ENCODE measurements at places on chromosomes 2 and 18.

- no peak for DNase-seq
Observed at GRCh38 chr2:156784020-156784701, 348.0 kb downstream of the GPD2 start.

DNA sequence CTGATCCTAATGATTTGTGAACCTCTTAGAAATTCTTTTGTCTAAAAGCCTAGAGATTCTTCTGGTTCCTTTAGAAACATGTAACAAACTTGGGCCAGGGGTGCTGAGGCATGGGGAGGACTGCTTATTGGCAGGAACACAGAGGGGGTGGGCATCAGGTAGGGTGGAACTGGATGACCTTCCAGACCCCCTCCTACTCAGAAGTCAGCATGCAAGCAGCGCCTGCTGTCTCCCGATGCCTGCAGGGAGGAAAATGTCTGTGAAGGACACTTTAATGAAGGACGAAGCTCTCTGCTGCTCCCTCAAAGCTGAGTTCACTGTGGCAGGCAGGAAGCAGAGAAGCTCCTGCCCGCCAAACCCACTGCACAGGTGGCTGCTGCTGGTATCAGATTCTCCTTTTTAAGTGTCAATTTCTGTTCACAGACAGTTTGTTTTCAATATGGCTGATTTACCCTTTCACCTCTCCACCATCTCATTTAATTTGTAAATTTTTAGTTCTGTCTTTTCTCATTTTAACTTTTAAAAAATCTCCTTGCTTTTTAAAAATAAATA lies 19.4 kb downstream of the COA5 start:
- no peak for DNase-seq

DNA sequence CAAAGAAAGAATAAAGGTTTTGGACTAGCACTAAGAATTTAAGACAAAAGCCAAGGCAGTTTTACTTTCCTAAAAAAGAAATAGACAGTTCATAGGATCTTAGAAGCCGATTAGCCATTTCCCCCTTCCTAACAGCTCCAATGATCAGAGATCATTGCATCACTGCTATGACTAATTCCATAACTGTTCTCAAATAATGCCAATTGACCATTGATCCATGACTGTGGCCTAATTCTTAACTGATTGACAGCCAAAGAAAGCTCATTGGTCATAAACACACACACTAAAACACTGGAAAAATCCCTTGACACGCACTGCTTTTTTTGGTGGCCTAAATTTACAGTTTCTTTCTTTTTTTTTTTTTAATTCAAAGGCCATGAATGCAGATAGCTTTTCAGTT lies 345.0 kb upstream of the ACVR2A start:
- DNase-seq, result no peak

DNA sequence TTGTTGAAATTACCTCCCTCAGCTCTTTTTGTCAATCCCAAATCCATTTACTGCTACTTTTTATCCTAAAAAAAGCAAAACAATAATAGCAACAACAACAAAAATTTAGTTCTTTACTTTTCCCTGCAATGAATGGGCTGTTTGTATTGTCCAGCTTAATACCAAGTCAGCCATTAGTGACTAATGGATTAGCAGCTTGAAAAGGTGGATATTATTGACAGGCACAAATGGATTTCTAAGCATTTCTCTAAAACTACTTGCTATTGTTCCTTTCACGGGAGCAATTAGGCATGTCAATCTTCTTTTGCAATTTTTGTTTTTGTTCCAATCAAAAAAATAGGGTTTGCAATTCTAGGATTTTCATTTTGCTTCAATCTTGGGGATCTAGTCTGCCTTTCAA lies 32.1 kb upstream of the SPAG16 start:
- no peak for DNase-seq

GRCh38 chr2:102368461-102369109 lies 13.0 kb downstream of the IL18R1 start:
- DNase-seq, result no peak

DNA sequence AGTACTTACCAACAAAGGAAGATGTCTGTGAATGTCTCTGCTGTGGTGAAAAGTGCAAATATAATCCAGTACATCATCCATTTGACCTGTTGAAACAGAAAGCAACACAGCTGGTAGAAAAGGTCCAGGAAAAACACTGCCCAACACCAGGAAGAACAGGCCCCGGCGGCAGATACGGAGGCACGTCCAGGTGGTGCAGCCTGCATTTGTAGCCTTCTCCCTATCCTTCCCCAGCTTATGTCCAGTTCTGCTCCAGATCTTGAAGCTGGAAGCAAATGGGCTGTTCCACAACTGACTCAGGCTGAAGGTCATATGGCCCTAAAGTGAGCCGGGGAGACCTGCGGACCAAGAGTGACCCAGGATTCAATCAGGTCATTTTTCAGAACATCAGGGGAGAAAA lies 64.7 kb downstream of the MRPL35 start:
- no peak for DNase-seq

DNA sequence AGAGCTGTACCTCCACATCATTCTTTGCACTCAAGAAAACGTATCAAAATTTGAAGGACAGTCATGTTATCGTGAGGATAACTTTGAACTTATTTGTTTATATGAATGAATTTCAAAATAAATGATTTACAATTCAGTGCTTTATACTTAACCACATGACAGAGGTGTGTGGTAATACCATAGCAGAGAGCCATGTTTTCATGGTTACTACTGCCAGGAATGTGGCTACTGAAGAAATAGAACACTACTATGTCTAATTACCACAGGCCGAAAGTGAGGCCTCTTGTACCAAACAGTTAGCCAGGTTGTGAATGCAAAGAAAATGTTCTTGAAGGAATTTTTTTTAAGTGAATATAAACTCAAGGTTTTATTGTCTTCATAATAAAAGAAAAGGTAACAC lies 49.2 kb downstream of the AAK1 start:
- no peak for DNase-seq

GRCh38 chr2:118059919-118060478 lies 28.3 kb upstream of the INSIG2 start:
- DNase-seq, result no peak

- DNase-seq, result no peak
Observed at GRCh38 chr2:98453531-98453930, 8.9 kb downstream of the INPP4A start.

GRCh38 chr2:2320486-2321199 lies 10.4 kb downstream of the MYT1L start:
- no peak for DNase-seq

- DNase-seq, result no peak
Observed at GRCh38 chr2:235908826-235909225, 259.4 kb downstream of the GBX2 start.

- no peak for DNase-seq
Observed at GRCh38 chr2:11903085-11903606, 156.7 kb downstream of the LPIN1 start.

GRCh38 chr2:768451-768850 lies 91.2 kb upstream of the TMEM18 start:
- no peak for DNase-seq

- DNase-seq, result no peak
Observed at GRCh38 chr2:55519938-55520885, 694 bp downstream of the CFAP36 start.

DNA sequence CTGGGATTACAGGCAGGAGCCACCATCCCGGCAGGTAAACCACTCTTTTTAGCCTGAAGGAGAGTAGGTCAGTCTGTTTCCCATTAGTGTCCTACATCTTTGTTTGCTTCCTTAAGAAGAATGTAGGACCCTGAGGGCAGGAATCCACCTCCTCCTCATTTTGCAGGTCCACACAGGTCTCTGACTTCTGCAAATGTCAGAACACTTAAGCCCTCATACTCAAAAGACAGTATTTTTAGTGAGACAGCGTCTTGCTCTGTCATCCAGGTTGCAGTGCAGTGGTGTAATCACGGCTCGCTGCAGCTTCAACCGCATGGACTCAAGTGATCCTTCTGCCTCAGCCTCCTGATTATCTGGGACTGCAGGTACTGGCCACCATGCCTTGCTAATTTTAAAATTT lies 9.3 kb downstream of the PSTPIP2 start:
- DNase-seq, result no peak

DNA sequence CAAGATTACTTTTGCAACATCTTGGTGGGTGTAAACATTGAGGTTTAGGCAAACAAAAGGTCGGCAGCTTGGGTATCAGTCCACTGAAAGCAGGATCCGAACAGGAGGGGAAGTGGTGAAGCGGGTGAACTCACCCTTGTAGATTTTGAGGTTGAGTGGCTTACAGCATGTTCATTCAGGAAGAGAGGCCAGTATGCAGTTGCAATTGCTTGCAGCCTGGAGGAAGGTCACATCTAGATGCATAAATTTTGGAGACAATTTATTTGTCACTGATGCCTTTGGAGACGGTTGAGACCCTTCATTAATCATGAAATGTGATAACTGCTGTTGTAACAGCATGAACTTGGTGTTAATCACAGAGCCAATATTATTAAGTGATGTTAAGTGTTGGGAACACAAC lies 131.1 kb downstream of the LTBP1 start:
- DNase-seq, result no peak

DNA sequence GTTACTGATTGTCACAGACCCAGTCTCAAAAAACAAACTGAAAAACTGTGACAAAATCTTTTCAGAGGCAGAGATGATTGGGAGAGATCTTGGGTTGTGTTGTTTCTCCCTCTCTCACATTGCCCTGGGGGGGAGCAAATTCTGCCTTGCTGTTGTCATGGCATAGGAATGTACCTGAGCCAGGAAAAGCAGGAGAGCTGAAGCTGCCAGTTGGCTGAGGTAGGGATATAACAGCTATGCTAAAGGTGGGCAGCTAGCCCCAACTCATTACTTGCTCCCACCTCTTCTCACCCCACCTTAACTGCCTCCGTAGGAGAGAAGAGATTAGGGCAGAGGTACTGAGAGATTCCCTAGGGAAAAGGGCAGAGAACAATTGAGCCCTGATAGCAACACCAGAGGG lies 299.3 kb downstream of the OSR1 start:
- no peak for DNase-seq

- DNase-seq, result no peak
Observed at GRCh38 chr2:196290136-196290535, 118.8 kb upstream of the STK17B start.

DNA sequence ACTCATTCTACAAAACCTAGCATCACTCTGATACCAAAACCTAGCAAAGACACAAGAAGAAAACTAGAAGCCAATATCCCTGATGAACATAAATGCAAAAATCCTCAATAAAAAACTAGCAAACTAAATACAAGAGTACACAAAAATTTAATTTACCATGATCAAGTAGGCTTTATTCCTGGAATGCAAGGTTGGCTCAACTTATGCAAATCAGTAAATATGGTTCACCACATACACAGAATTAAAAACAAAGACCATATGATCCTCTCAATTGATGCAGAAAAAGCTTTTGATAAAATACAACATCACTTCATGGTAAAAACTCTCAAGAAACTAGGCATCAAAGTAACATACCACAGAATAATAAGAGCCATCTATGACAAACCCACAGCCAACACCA lies 188.3 kb downstream of the ETAA1 start:
- no peak for DNase-seq

GRCh38 chr2:171807831-171808393 lies 86.1 kb downstream of the SLC25A12 start:
- DNase-seq, result no peak

DNA sequence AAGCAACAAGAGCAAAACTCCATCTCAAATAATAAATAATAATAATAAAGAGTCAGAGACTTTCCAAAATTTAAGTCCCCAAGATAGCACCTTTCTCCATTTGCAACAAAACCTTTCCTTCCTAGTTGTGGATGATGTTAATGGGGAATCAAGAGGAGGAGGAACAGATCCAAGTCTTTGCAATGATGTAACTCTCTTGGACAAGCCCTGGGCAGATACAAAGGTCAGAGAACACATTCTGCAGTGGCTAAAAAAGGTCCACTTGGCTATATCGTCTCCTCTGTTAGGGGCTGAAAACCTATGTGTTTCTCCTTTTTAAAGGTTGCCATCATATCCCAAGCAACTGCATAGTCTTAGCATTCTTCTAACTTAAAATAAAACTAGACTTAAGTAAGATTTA lies 151.1 kb downstream of the TMEM163 start:
- DNase-seq, result no peak

- no peak for DNase-seq
Observed at GRCh38 chr2:101410746-101411145, 23.4 kb upstream of the CREG2 start.

DNA sequence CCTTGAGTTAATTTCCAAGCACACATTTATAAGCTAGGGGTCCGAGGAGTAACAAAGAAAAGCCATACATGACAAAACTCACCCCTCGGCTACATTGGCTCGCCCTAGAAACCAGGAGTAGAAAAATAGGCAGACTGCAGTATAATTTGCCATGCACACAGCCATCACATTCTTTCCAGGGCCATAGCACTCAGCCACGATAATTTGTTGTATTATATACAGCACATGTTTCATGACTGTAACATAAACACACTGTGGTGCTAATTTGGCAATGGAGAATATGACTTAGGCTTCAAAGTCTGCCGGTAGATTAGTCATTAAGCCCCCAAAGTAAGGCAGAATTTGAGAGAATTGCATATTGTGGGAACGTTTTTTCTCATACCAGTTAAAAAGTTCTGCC lies 254.9 kb downstream of the ZNF521 start:
- no peak for DNase-seq

- DNase-seq, result no peak
Observed at GRCh38 chr2:74011246-74011645, 26.5 kb downstream of the TET3 start.

DNA sequence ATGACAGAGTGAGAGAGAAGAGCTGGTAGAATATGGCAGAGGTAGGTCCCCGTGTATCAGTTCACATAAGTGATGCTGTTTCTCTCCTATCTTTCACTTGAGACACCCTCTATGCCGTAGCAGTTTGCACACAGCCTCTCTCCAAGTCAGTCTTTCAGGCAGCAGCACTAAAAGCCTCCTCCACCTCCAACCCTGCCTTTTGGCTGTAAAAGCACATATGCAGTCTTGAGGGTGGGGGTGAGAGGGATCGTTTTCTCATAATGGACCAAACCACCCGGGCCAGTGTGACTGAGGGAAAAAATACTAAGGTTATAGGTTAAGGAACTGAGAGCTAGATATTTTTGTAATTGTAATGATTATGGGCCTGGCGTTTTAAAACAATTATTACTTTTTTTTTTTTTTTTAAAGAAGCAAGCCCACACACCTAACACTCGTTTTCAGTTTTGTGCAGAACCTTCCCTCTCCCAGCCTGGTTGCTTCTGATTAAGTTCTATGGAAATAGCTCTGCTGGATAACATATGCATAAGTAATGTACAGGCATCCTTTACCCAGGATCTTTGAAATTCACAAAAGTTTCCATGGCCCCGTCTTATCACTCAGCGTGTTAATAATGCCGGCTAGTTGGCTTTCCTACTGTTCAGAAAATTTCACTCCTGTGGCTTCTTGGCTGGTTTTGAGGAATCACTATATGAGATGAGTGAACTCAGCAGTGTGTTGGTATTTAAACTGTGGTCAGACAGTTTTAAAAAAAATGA lies 112.2 kb upstream of the MEIS1 start:
- DNase-seq, result no peak

GRCh38 chr2:195016841-195017240 lies 640.2 kb upstream of the SLC39A10 start:
- DNase-seq, result no peak

- DNase-seq, result no peak
Observed at GRCh38 chr18:76816127-76816526, 6.2 kb upstream of the ZNF236 start.

Measured in heart left ventricle (tissue), 16 donors.